ENCODE measurements at places on chromosomes 16 and 17.

DNA sequence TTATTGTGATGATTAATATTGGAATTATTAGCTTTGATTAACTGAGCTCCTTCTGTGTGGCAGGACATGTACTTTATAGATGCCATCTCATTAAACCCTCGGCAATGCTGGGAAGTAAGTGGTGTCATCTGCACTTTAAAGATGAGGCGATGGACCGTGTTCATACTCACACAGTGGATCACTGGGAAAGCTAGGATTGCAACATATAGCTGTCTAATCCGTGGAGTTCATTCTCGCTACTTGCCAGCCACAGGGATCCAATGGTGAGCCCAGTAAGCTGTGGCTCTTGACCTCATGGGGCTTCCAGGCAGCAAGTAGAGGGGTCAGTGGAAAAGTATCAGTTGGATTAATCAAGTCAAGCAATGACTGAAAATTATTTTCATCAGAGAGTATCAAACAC is 587.9 kb downstream of the CDH13 start:
- DNase-seq, result no peak

- DNase-seq, result no peak
These were observed 1.7 kb upstream of the GJD3 start for GRCh38 chr17:40366076-40366860.

DNA sequence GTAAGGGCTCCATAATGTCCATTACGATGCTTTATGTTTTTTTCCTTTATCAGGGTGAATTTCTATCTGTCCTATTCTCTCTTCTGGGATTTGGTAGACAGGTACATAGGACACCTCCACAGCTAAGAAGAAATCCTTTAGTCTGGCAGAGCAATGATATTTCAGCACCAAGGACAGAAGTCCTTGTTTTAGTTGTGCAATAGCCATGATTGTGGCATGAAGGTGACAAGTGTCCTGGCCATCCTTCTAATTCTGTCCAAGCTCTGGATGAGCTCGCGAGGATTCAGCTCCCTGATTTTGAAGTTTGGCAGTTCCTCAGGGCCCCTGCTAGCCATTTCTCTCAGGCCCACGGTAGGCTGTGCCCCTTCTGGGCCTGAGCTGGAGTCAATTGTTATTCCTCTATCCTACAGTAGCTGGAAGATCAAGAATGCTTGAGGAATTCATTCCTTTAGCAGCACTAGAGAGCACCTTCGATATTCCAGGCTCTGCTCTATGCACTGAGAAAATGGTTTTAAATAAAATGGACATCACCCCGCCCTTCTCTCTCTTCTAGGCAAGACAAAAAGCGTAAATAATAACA is 320.8 kb downstream of the XYLT1 start:
- no peak for DNase-seq

- DNase-seq, result no peak
These were observed 950 bp downstream of the KLHDC4 start for GRCh38 chr16:87764600-87765472.

DNA sequence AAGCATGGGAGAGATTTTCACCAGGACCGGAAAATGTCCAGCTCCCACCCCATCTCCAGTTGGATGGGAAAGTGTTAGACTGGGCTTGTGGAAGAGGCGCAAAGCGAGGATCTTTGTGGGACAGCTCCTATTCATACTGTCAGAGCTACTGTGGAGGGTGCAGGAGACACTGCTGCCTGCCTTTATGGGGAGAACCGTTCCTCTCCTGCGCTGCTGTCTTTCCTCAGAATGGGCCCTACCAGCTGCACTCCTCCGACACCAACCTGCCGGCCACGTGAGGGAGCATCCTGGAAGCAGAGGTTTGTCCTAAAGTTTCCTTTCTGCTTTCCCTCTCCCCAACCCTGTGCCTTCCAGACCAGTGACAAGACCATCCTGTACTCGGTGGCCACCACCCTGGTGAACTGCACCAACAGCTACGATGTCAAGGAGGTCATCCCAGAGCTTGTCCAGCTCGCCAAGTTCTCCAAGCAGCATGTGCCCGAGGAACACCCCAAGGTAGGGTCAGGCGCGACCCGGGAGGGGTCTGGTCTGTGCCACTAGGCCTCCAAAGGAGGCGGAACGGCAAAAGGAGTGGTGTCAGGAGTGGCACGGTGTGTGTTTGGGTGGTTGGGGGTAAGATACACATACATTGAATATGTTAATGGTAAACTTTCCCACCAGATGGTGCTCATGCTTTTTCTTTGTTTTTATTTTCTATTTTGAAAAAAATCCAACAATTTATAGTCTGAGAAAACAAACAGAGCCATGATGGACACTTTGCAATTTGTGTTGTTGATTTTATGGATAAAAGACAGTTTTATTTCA is 23.0 kb downstream of the SLC35G3 start:
- no peak for DNase-seq

DNA sequence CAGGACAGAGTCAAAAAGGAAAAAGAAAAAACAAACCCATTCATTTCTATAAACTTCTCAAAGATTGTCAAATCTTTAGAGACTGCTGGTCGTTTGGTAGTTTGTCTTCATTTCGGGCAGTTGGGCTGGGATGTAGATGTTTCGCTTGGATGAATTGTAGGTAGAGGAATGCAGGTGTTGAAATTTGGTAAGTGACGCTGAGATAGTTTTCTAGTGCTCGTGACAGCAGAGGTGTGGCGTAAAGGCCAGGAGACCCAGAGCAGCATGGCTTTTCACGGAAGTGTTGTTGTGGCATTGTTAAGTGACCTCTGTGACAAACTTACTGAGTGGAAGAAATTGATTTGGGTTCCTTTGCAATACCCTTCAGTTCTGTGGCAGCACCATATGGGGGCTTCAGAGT is 78.2 kb upstream of the CLEC18A start:
- no peak for DNase-seq

GRCh38 chr17:3935140-3935542 is 18.9 kb upstream of the P2RX1 start:
- no peak for DNase-seq

DNA sequence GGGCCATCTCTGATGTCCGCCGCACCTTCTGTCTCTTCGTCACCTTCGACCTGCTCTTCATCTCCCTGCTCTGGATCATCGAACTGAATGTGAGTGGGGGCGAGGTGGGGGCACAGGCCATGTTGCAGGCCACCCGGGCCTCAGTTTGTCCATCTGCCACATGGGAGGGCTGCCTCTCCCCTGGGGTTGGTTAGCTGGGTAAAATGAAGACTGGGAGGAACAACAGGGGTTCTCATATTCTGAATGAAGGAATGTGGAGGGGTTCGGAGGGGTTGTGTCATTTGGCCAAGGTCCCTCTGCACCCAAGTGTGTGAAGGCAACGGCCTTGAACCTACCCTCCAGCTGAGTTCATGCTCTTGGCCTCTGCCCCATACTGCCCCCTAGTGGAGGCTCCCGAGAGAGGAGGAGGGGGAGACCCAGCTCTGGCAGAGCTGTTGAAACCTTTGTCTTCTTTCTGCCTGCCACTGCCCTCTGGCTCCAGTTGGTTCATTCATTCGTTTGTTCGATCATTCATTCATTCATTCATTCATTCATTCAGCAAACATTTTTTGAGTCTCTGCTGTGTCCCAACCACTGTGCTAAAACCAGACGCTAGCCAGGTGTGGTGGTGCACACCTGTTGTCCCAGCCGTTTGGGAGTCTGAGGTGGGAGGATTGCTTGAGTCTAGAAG is 11.4 kb upstream of the TCAP start:
- no peak for DNase-seq

DNA sequence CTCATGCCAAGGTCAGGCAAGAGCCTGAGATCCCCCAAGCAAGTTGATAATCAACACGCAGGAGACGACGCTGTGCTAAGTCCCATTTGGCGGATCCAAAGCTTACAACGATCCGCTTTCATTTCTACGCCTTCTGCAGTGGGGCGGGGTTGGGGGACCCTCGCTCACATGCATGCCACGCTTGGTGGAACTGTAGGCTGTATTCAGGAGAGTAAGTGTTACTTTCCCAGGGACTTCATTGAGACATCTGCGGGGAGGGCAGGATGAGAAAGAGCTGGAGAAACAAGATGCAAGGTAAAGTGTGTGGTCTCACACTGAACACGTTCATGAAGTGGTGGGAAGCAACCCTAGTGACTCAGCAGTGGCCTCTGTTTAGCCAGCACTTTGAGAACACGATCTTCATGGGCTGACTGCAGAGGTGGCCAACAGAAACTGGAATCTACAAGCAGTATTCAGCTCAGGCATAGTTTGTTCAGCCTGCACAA is 100.5 kb downstream of the XYLT1 start:
- DNase-seq, result no peak

All from Panc1 (cell line).